ENCODE measurements at places on chromosomes 3 and 15. TPM values are rescaled to one million over a fixed set of nuclear protein-coding genes. Genes with fewer than 3 reads are reported as not detected.
A peak's percentile ranks its signal among the peaks of the same experiment; 100 is the strongest.

- no peak for DNase-seq
Observed at GRCh38 chr3:178475062-178475461, 61.2 kb upstream of the KCNMB2 start.

The PLCH1 gene
- 8.5 TPM for total RNA-seq

DNA sequence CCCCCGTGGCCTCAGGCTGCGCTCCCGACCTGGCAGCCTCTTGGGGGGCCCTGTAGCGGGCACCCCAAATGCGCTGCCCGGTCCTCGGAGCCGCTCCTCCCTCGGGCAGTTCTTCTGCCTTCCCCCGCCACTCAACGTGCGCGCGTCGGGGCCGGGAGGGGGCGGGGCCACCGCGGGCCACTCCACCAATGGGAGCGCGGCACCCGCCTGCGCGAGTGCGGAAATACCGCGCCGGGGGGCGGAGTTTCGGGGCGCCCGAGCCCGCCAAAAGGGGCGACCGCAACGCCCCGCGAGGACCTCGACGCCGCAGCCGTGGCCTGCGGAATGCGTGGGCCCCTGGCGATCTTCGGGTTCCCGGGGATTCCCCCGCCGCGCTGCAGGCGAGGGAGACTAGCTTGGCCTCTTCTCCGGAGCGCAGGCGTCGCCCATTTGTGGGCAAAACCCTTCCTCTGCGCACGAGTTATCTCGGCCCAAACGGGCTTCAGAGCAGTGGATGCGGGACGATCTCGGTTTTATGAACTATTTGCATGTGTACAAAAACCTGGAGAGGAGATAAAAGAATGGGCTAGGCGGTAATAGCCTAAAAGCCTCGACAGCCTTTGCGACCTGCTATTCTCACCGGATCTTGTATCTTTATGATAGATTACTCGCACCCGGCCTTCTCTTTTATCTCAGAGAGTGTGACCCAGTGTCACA, at the start of gene TASOR:
TASOR (minus strand) TSS at position 144 of the 696 bp plus-strand sequence. CDS start 259 bp downstream, outside the sequence.
- peak; percentile 86 for DNase-seq

- DNase-seq: no peak
Observed at GRCh38 chr15:95995375-95996168, 334.9 kb upstream of the NR2F2 start.

GRCh38 chr3:43583481-43583880, 38.3 kb downstream of the ANO10 start:
- DNase-seq: no peak

The SH3GL3 gene
- total RNA-seq: 0.82 TPM

DNA sequence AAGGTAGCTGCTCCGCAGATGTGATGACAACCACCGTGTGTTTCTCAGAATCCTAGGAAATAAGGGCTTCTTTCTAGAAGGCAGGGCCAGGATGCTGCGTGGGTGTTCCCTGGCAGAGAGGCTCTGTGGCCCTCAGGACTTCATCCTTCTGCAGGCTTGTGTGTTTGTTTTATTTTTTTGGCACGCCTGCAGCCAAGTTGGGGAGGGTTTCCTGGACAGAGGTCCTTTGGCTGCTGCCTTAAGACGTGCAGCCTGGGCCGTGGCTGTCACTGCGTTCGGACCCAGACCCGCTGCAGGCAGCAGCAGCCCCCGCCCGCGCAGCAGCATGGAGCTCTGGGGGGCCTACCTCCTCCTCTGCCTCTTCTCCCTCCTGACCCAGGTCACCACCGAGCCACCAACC, at the start of gene CLEC3B:
CLEC3B (plus strand) TSS at position 266 of the 400 bp plus-strand sequence; CDS start at position 326, 60 bp downstream.
- no peak for DNase-seq
